ENCODE measurements at places on chromosomes 11 and 22.

- no peak for DNase-seq
These were observed 1.5 kb downstream of the TCF20 start for GRCh38 chr22:42268852-42269410.

GRCh38 chr11:117287668-117288067 lies 3.5 kb upstream of the BACE1-AS start:
- DNase-seq = no peak

DNA sequence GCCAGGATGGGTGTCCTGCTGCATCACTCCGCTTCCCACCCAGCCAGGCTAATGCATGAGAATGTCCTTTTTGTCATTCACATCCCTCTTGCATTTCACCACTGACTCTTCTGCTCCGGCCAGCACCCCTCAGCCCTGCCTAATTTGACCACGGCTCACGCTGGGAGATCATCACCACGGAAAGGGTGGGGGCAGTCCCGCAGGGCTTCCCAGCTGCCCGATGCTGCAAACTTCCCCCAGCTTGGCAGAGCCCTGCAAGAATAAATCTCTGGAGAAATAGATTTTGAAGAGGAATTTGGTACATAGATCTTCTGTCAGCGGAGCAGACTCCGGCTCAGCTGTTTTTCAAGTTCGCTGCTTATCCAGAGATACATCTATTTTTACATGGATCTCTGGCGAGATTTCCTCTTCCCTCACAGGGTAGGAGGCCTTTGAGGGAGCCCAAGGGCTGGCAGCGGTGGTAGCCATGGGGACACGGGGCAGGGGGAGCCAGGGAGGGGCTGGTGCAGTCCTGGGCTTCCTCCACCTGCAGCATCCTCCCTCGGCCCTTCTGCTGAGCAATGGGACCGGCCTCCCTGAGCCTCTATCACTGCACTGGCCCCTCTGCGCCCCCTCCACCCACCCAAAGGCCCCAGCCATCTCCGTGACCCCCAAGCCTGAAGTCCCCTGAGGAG lies 62.6 kb downstream of the BUD13 start:
- no peak for DNase-seq

GRCh38 chr11:95076416-95076815 lies 9.7 kb downstream of the SRSF8 start:
- no peak for DNase-seq

GRCh38 chr22:41683616-41684015 lies 5.1 kb downstream of the SNU13 start:
- no peak for DNase-seq

GRCh38 chr11:83641511-83641910 lies 355.3 kb upstream of the CCDC90B start:
- no peak for DNase-seq

DNA sequence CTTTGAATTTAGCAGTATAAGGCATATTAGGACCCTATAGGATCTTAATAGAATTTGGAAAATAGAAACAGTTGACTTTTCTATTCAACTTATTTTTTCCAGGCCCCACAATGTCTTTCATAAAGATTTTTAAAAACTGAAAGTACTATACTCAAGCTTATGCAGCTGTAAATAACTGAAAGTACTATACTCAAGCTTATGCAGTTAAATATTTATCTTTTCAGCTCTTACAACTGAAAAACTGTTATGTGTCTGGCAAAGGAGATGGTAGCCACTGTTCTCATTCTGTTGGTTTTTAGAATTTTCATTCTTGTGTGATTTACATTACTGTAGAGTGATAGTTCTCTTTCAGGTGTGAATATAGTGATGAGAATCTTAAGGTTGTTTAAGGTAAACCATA lies 16.5 kb downstream of the HIPK3 start:
- DNase-seq = no peak

DNA sequence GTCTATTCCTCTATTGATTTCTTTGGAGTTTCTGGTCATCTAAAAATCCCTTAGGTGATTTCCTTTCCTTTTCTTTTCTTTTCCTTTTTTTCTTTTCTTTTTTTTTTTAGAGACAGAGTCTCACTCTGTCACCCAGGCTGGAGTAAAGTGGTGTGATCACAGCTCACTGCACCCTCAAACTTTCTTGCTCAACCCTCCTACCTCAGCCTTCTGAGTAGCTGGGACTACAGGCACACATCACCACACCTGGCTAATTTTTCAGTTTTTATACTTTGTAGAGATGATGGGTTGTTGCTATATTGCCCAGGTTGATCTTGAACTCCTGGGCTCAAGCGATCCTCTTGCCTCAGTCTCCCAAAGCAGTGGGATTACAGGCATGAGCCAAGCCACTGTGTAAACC lies 1.9 kb upstream of the C11orf52 start:
- no peak for DNase-seq

DNA sequence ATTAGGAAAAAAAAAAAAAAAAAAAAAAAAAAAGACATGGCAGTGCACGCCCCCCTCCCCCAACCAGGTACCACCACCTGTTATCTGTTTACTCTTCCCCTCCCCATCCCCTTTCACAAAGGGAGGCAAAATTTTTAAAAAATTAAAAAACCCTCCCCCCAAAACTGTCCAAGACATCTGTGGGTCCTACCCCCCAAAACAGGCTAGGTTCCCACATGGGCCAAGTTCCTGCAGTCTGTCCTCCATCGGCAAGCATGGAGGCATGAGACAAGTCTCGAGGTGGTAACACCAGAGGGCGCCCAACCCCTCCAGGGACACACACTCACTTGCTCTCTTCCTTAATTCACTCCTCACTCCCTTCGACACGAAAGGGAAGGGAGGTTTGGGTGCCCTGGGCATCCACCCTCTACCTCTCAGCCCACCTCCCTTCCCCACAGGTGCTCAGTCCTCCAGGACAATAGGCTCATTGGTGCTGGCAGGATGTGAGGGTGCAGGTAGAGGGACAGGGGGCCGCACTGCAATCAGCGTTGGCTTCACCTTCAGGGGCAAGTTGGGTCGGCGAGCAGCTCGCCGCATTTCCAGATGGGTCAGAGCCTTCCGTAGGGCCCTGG lies 2.2 kb upstream of the TUT1 start:
- DNase-seq = peak; percentile 92

- no peak for DNase-seq
These were observed 12.5 kb downstream of the MUC5B start for GRCh38 chr11:1235306-1235900.

DNA sequence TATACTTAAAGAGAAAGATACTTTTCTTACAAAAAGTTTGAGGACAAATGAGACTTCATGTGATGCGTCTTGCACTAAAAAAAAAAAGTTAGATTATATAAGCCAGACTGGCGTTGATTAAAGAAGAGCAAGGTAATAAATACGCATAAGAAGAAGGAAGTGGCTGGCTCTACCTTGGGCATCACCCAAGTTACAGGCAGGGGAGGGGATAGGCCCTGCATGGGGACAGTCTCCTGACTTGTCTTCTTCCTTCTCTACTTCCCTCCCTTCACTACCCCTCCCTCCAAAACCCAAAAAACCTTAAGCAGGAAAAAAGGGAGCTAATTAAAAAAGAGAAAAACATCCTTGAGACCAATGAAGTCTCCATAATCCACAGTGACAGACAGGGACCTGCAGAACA lies 22.3 kb upstream of the TMA7B start:
- DNase-seq = no peak

GRCh38 chr11:38345286-38345685 lies 1747.2 kb upstream of the RAG2 start:
- no peak for DNase-seq

DNA sequence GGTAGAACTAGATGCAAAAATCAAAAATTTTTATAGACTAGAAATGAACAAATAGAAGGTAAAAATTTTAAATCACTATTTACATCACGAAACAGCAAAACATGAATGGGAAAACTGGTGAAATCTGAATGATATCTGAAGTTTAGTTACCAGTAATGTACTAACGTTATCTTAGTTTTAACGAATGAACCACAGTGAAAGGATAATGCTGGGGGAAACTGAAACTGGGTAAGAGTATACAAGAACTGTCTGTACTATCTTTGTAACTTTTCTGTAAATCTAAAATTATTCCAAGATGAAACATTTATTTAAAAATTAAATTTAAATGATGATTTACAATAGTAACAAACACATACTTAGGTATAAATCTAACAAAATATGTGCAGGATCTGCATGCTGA lies 7.4 kb downstream of the GDPD4 start:
- DNase-seq = no peak

- peak; percentile 80 for DNase-seq
These were observed 731 bp downstream of the GSTP1 start for GRCh38 chr11:67584205-67584880.

DNA sequence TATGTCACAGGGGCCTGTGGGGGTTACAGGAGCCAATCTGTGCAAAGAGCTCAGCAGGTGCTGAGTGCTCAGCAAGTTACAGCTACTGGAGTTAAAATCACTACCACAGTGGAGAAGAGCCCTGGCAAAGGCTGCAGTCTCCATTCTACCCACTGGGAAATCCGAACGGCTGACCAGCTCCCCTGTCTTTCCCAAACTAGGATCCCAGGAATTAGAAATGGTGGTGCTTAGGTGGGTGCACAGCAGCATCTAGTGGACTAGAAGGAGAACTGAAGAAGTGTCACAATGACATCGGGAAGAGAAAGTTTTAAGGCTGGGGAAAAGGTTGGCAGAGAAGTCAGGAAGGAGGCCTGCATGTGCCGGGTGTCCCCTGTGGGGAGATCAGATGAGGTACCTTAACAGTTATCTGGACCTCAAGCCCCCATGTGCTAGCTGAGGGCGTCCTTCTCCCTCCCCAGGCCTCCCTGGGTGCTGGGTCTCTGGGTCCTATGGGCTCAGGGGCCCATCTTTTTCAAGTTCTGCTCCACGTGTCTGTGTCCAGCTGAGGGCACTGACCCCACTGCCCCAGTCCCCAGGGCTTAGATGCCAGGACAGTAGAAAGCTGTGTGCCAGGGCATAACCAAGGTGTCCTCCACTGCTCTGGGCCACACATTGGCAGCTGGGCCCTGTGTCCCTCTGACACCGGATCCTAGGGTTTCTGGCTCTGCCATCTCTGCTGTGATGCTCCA lies 1.9 kb downstream of the PIWIL3 start:
- DNase-seq = no peak

- peak; percentile 83 for DNase-seq
These were observed 476 bp upstream of the BARX2 start for GRCh38 chr11:129374993-129375750.

DNA sequence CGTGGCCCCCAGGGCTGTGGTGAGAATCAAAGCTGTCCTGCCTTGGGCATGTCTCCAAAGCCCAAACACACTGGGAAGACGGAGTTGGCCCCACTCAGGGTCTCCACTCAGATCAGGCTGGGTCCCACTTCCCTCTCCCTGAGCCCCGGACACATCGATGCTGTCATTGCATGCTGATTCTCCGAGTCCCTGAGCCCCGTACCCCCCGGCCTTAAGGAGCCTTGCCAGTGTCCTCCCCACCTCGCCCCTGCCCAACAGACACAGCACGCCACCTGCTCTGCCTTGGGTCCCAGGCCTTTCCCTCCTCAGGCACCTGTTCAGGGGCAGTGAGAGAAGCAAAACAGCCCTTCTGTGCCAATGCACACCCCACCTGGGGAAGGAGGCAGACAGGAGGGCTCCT lies 14.6 kb downstream of the EIF1AD start:
- no peak for DNase-seq

GRCh38 chr11:44750551-44751465 lies 24.0 kb downstream of the TSPAN18 start:
- no peak for DNase-seq

GRCh38 chr11:46865340-46865739 lies 19.3 kb upstream of the CKAP5 start:
- DNase-seq = no peak

DNA sequence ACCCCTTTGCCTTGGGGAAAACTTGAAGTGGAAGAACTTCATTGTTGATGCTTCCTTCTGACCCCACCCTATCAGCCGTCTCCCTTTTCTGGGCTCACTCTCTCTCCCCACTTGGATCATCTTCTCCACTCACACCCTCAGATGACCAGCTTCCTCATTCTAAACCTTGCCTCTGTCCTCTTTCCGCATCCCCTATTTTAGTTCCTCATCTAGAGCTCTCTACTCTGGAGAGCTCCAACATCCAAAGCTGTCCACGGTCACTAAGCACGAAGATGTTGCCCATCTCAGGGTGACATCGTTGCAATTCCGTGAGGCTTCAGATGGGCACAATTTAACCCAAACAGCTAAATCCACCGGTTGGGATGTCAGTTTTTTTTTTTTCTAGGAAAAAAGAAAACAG lies 31.6 kb upstream of the ME3 start:
- DNase-seq = no peak

GRCh38 chr11:12008790-12009616 lies 577 bp upstream of the DKK3 start:
- peak; percentile 17 for DNase-seq

- no peak for DNase-seq
These were observed 107.7 kb downstream of the ELP4 start for GRCh38 chr11:31617246-31617645.

GRCh38 chr22:22248878-22249277 lies 4.3 kb downstream of the VPREB1 start:
- no peak for DNase-seq

DNA sequence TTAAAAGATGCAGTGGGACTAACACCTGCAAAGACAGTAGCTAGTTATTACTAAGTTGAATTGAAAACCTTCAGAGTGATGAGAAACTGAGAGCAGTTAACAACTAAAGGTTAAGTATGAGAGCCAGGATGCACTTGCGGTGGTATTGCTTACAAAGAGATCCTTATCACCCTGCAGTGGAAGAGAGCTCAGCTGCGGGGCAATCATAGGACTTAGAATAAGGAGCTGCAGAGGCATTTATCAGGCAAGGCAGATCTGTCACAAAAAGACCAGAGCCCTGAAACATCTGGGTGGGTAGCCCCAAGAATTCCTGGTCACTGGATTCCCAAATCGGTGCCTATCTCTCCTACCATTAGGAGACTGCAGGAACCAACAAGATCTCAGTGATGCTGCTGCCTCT lies 34.3 kb upstream of the CFAP300 start:
- no peak for DNase-seq

GRCh38 chr11:20887137-20887536 lies 217.8 kb downstream of the NELL1 start:
- no peak for DNase-seq

DNA sequence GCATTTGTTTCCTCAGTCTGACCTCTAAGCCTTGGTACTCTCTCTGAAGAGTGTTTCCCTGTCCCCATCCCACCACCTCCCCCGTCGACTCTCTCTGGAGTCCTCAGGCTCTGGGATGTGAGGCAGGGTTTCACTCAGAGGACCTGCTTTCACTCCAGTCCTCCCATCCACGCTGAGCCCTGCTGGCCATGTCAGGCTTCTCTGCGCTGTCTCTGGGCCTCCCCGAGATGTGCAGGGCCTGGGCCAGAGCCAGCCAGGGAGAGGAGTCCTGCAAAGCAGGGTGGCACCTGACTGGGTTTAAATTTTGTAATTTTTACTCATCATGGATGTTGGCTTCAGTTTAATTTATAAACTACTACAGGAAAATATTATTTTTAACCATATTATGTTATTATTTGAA lies 3.3 kb downstream of the SCGB2A2 start:
- DNase-seq = no peak

DNA sequence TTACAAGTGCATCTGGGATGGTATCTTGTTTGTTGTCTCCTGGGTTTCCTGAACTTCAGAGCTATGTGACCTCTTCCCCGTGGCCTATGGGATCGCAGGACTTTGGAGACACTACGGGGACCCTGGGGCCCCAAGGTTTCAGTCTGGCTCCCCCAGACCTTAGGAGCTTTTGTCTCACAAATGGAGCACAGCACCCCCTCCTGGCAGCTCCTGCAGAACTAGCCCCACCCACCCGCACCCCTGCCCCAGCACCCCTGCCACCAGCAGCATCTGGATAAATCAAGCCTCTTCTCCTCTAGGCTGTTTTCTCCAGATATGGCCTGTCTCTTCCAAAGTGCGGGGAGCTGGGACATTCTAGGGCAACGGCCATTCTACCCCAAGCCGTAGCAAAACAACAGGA lies 10.4 kb downstream of the RCOR2 start:
- peak; percentile 53 for DNase-seq

GRCh38 chr22:25765016-25765367 lies 23.0 kb downstream of the MYO18B start:
- no peak for DNase-seq

Data from left colon (tissue), 2 donors.